ENCODE measurements at places on chromosomes 11 and 22.

DNA sequence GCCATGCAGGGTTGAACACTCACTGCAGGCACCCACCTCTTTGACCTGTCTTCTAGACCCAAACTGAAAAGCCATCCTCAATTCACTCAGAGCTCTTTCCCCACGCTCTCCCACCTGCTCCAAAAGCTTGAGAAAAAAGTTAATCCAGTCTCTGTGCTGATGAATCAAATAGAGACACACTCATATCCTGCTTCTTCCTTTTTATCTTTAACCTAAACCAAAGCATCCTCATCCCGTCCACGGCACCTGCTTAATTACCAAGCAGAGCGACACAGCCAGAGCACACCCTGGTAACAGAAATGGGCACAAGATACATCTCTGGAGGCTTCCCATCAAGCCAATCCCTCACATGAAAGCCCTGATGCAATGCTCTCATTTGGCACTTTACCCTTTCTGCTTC lies 102.6 kb downstream of the PLEKHA7 start:
- no peaks in the 10 kb centered on the region for H3K27me3 ChIP-seq
- no peak overlapping the region for H3K27ac ChIP-seq
- H3K4me3 ChIP-seq = no peak overlapping the region

GRCh38 chr22:35606916-35607315 lies 10.2 kb downstream of the MB start:
- no peaks in the 10 kb centered on the region for H3K4me1 ChIP-seq
- H3K27me3 ChIP-seq = no peaks in the 10 kb centered on the region
- no peak overlapping the region for H3K4me3 ChIP-seq
- H3K36me3 ChIP-seq = no peaks in the 10 kb centered on the region

DNA sequence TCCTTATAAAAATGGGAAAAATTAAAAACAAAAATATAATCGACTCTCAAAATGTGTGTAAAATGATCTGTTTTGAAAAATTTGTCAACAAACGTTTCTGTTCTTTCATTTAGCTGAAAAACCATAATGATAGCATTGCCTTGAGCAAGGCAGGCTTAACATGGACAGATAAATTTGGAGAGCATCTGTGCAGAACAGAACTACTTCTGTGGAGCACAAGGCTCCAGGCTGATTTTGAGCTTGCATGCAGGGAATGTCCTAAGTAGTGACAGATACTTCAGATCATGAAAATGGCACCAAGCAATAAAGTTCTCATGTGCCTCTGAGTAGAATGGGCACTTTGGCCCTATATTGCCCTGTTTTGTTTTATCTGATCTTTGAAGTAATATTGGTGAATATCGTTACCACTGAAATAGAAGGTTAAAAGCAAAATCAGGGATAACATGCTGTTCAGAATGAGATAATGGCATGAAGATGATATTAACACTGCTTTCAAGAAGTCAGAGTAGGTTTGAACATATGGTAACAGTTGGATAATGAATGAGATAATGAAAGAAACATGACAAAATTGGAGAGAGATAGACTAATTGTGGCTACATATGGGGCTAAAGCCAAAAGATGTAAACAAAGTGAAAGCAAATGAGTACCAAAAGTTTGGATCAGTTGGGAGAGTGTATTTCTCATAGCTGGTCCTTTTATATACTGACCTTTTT lies 730.5 kb upstream of the CCDC179 start:
- H3K36me3 ChIP-seq = no peaks in the 10 kb centered on the region
- no peak overlapping the region for H3K27ac ChIP-seq
- H3K27me3 ChIP-seq = no peaks in the 10 kb centered on the region
- H3K4me3 ChIP-seq = no peak overlapping the region
- no peak for DNase-seq

GRCh38 chr11:76621466-76621865 lies 49.1 kb downstream of the LRRC32 start:
- no peak overlapping the region for H3K4me3 ChIP-seq
- no peaks in the 10 kb centered on the region for H3K36me3 ChIP-seq
- no peak for DNase-seq
- no peaks in the 10 kb centered on the region for H3K4me1 ChIP-seq
- H3K27ac ChIP-seq = no peak overlapping the region

- H3K27ac ChIP-seq = no peak overlapping the region
- H3K4me3 ChIP-seq = no peak overlapping the region
- no peaks in the 10 kb centered on the region for H3K27me3 ChIP-seq
- no peaks in the 10 kb centered on the region for H3K36me3 ChIP-seq
- no peak for DNase-seq
- H3K4me1 ChIP-seq = peaks cover 5% of the 10 kb centered on the region
Measured at GRCh38 chr11:76856571-76856970, 4.1 kb upstream of the ACER3 start.

DNA sequence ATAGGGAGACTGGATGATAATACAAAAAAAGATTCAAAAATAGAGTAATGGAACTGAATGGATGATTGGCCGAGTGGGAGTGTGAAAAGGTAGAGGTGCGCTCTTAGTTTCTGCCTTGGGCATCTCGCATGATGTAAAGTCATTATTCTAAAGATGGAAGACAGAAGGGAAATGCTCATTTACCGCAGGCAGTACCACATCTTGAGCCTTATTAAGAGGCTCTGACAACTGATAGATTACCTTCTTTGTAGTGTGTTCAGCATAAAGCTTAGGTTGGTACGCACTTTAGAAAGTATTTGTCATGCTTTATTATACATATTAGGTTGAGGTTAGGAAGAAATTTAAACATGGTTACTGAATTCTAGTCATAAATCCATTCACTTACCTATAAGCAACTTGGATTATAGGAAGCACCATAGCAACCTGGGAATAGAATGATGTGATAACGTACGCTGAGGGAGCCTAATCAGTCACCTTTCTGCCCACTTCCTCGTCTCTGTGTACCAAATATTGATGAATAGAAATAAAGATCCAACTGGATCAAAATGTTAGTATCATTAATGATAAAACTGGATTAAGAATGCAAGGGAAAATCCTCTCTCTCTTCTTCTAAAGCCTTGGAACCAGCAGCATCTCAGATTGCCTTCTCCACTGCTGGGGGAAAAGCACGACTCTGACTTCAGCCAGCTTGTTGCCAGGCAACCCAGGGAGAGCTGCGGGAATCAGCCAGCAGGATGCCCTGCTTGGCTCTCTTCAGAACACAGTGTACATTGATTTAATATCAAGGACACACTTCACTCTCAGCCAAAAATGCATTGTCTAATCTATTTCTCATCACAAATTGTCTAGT lies 29.0 kb upstream of the VWA5A start:
- H3K4me1 ChIP-seq = no peaks in the 10 kb centered on the region
- no peak overlapping the region for H3K4me3 ChIP-seq
- no peak overlapping the region for H3K27ac ChIP-seq
- peaks cover 3% of the 10 kb centered on the region for H3K27me3 ChIP-seq

DNA sequence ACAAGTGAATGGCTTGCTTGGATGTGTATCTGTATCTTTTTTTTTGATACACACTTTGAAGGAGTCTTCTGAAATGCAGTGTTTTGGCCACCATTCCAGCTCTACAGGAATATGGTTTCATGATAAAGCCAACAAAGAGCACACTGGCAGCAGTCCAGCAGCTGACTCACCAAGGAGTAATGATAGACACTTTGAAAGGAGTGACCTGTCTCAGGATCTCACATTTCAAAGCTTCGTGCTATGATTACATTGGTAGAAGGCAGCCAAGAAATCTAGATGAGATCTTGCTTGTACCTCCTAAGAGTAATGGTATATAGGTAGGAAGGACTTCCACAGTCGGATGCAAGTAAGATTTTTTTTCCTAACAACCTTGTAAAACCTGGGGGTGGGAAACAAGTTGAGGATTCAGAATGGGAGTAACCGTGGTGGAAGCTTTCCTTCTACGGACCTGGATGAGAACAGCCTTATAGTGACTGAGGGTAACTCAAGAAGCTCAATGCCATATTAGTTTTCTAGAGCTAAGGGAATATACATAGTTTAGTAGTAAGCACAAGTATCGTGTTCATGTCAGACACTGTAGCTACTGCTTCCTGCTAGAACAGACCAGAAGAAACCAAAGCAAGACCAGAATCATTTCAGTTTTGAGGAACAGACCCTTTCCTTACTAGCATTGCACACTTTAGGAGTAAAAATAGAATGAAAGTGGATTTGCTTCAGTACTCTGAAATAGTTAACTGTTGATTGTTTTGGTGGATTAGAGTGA lies 25.0 kb downstream of the MTMR3 start:
- H3K36me3 ChIP-seq = no peaks in the 10 kb centered on the region
- H3K27ac ChIP-seq = peak overlapping the region; percentile 71
- H3K4me1 ChIP-seq = peaks cover 46% of the 10 kb centered on the region
- H3K27me3 ChIP-seq = no peaks in the 10 kb centered on the region
- DNase-seq = peak; percentile 85

GRCh38 chr11:104183593-104183992 lies 19.6 kb upstream of the PDGFD start:
- no peaks in the 10 kb centered on the region for H3K27me3 ChIP-seq
- H3K36me3 ChIP-seq = no peaks in the 10 kb centered on the region
- no peaks in the 10 kb centered on the region for H3K4me1 ChIP-seq
- DNase-seq = no peak
- no peak overlapping the region for H3K27ac ChIP-seq
- H3K4me3 ChIP-seq = no peak overlapping the region

DNA sequence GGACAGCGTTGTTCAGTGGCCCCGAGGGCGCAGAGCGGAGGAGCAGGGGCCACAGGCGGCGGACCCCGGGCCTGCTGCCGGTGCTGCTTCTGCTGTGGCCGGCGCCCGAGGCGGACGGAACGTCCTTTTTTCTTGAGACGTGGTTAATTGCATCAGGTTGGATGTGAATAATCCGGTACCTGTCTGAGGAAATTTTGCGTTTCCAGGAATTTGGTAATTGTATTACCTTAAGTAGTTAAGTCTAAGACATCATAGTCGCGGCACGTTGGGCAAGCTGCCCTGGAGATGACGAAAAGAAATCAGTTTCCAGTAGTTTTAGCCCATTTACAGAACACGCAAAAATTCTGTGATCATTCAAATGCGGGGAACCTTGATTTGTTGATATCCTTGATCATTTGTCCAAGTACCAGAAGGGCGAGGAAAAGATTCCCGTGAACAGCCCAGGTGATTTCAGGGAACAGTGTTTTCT lies 789 bp downstream of the SPECC1L start:
- H3K4me1 ChIP-seq = peaks cover 35% of the 10 kb centered on the region
- peak; percentile 59 for DNase-seq
- no peaks in the 10 kb centered on the region for H3K36me3 ChIP-seq
- H3K4me3 ChIP-seq = peak overlapping the region; percentile 82
- no peaks in the 10 kb centered on the region for H3K27me3 ChIP-seq

DNA sequence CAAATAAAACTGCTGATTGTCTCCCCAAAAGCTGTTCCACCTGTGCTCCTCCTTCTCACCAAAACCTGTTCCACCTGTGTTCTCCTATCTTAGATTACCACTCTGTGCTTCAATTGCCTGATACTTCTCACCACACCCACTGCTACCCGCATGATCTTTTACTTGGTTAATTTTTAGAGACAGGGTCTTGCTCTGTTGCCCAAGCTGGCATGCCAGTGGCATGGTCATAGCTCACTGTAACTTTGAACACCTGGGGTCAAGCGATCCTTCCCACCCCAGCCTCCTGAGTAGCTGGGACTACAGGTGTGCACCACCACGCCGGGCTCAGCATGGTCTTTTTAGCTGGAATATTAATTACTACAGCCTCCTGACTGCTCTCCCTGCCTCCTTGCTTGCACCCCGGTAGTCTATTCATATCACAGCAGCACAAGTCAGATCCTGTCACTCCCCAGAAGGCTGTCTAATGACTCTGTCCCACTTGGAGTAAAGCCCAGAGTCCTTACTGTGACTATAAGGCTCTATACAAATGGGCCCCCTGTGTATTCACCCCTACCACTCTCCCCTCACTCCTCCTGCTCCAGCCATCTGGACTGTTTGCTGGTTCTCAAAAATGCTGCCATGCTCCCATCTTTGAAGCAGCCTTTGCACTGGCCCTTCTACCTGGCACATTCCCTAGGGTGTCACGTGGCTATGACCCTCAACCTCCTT lies 3.5 kb downstream of the C11orf91 start:
- H3K4me3 ChIP-seq = no peak overlapping the region
- no peak for DNase-seq
- no peaks in the 10 kb centered on the region for H3K36me3 ChIP-seq
- H3K27ac ChIP-seq = no peak overlapping the region
- peaks cover 23% of the 10 kb centered on the region for H3K4me1 ChIP-seq
- H3K27me3 ChIP-seq = no peaks in the 10 kb centered on the region

GRCh38 chr11:11750017-11750878 lies 91.5 kb upstream of the USP47 start:
- DNase-seq = no peak
- no peaks in the 10 kb centered on the region for H3K36me3 ChIP-seq
- H3K27me3 ChIP-seq = peaks cover 5% of the 10 kb centered on the region
- no peaks in the 10 kb centered on the region for H3K4me1 ChIP-seq

GRCh38 chr11:11550534-11550933 lies 71.3 kb downstream of the GALNT18 start:
- no peak overlapping the region for H3K4me3 ChIP-seq
- no peak for DNase-seq

- no peaks in the 10 kb centered on the region for H3K4me1 ChIP-seq
- no peaks in the 10 kb centered on the region for H3K27me3 ChIP-seq
- no peaks in the 10 kb centered on the region for H3K36me3 ChIP-seq
- H3K27ac ChIP-seq = no peak overlapping the region
- H3K4me3 ChIP-seq = no peak overlapping the region
Measured at GRCh38 chr11:42422090-42422489, 889.7 kb upstream of the API5 start.

DNA sequence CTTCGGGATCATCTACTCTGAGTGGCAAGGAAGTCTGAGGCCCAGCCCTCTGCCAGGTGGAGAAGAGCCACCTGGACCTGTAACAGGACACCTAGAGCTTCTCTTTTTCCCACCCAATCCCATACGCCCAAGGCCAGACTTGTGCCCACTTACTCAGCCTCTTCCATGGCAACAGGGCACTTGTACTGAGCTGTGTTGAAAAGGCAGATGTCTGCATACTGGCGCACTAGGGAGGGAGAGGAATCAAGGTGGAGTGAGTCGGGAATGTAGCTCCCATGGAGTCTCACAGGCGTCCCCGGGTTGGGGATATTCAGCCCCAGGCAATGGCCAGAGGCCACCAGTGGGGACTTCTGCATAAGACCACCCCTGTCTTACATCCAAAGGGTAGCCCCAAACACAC lies 36.1 kb downstream of the TPBGL start:
- H3K36me3 ChIP-seq = no peaks in the 10 kb centered on the region
- no peak for DNase-seq
- no peak overlapping the region for H3K27ac ChIP-seq
- H3K4me3 ChIP-seq = no peak overlapping the region
- no peaks in the 10 kb centered on the region for H3K4me1 ChIP-seq
- no peaks in the 10 kb centered on the region for H3K27me3 ChIP-seq

DNA sequence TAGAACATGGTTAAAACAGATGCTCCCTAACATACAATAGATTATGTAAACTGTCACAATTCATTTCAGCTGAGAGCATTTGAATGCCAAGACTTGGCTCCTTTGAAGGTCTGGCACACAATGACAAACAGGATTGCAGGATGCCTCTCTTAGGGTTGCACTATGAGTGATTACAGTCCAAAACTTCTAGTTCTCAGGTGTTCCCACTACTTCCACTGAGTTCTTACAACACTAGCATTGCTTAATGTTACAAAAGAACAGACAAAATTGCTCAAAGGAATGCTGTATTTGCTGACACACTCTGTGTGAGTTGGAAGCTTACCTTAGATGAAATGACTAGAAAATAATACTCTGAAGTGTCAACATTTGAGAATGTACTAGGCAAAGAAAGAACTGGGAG lies 2413.8 kb upstream of the RAG2 start:
- no peaks in the 10 kb centered on the region for H3K36me3 ChIP-seq
- H3K27ac ChIP-seq = no peak overlapping the region
- no peak for DNase-seq
- no peaks in the 10 kb centered on the region for H3K4me1 ChIP-seq
- no peaks in the 10 kb centered on the region for H3K27me3 ChIP-seq
